Stimulated activated CD8-positive, alpha-beta memory T cell treated with anti-CD3 and anti-CD28 coated beads, Interleukin-4, amount 100 ng/mL, for 4 hours (primary cell): ENCODE measurements at places on chromosomes 5 and 9.

DNA sequence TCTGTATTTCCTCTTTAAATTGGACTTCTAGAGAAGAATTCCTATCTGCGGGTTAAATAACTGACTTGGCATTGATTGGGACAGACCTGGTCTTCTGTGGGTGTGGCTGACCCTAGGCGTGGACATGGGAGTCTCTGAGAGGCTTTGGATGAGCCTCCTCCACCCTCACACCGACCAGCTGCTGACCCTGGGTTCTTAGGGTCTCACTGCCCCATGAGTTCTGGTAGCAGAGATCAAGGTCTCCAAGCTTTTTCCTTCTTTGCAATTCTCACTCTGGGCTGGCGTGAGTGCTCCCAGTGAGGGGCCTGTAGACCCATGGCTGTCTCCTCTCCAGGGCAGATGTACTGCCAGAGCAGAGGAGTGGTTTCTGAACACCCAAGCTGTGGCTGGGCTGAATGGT is 41.6 kb upstream of the PITX1 start:
- no peak for DNase-seq

DNA sequence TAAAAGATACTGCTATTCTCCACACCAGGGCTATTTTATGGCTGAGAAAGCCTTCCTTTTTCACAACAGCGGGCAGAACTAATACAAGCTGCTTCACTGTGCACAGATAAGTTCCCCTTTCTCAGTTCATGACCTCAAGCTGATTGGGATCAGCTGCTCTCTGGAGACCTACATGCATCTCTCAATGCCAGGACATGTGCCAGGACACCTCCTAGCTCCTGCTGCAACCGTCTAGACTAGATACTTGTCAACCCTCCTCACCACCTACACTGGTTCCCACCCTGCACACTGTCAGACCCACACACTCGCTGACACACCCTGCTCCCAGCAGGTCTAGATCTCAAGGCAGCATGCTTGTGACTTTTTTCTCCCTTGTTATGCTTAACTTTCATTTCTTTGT is 39.8 kb downstream of the STARD4 start:
- no peak for DNase-seq

DNA sequence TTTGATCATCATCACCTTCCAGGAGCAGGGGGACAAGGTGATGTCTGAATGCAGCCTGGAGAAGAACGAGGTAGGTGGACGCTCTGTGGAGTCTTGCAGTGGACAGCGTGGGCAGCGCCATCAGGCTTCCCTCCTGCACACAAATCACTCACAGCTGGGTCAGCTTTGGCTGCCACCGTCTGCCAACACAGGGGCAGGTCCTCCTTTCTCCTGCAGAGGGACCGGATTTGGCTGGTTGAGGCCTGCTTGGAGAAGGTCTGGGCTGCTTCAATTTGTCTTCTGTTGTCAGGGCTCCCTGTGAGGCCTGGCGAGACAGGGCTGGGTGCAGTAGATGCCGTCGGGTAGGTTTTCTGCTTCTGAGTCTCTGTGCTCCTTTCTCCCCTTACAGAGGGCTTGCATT is 180.6 kb downstream of the CACNA1B start:
- DNase-seq = no peak

DNA sequence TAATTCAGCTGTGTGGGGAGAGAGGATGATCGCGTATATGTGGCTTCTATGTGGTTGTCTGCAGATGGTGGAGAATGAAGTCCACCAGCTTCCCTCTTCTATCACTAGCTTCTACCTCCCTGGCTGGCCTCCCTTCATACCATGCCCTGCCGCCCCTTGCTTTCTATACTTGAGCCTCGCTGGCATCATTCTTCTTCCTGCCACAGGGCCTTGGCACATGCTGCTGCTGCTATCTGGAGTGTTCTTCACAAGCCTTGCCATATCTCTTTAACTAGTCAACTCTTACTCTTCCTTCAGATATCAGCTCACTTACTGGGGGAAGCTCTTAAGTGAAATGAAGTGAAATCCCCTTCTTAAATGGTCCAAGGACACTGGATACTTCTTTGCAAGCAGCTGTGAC is 100.4 kb downstream of the FGF1 start:
- DNase-seq = no peak

DNA sequence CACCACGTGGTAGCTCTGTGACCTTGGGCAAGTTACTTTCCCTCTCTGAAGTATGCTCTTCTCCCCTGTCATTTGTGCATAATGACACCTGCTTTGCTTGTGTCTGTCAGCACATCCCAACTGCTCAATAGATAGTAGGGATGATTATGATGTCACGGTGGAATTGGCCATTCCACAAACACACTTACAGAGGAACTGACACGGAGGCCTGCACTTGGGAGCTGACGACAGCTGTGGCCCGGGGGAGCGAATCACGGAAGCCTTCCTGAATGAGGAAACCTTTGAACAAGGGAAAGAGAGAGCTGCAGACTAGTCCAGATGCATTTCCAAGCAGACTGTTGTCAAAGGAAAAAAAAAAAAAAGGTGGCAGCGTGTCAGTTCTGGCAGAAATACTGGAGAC is 21.0 kb downstream of the TLX3 start:
- DNase-seq = no peak

- DNase-seq = no peak
Observed at GRCh38 chr5:1089621-1090040, 22.2 kb downstream of the SLC12A7 start.

DNA sequence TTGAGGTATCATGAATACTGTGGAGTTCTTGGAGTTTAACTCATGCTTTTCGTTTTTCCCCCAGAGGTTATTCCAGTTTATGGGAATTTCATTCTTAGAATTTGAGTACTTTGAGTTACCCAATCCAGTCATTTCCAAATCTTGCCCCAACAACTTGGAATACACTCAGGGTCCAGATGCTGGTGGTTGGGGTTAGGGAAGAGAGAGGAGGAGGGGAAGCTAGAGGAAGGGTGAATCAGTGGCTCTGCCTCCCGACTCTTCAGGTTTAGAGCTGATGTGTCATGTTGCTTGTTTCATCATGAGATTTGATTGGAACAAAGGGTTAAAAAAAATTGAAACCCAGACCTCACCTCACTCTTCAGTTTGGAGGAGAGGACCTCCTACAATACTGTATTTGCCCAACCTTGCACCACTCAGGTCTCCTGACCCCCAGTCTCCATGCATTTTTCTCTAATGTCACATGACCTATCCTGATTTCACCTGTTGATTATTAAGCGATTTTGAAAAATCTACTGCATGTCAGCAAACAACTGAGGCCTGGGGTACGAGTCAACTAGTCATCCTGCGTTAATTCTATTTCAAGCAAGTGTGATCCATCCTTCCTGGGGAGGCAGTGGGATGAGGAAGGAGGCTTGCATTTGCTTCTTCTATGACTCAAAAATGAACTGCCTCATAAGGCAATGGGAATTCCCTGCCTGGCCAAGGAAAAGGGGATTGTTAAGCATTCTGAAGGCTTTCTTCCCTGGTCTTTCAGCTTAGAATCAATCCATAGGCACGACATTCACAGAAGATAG is 6.2 kb upstream of the SLC1A3 start:
- DNase-seq = no peak

GRCh38 chr9:111000202-111000601 is 38.1 kb downstream of the LPAR1 start:
- DNase-seq = no peak

DNA sequence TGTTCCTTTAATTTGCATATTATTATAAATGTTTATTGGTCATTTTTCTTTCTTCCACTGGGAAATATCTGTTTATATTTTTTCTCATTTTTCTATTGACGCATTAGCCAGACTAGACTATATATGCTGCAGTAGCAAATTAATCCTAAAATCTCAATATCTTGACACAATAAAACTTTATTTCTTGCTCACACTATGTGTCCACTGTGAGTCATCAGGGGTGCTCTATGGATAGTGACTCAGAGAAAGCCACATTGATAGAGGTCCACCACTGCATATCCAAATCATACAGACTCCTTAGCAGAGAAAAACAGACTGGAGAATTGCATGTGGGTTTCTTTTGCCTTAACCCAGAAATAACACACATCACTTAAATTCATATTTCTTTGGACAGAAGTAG is 20.8 kb downstream of the OR1L3 start:
- DNase-seq = no peak

- no peak for DNase-seq
Observed at GRCh38 chr9:119838210-119838609, 469.0 kb upstream of the BRINP1 start.

- DNase-seq = no peak
Observed at GRCh38 chr5:159422361-159422760, 92.1 kb upstream of the IL12B start.

- no peak for DNase-seq
Observed at GRCh38 chr9:38118862-38119438, 49.9 kb upstream of the SHB start.

GRCh38 chr5:173581408-173582215 is 34.8 kb downstream of the BOD1 start:
- peak; percentile 2 for DNase-seq

DNA sequence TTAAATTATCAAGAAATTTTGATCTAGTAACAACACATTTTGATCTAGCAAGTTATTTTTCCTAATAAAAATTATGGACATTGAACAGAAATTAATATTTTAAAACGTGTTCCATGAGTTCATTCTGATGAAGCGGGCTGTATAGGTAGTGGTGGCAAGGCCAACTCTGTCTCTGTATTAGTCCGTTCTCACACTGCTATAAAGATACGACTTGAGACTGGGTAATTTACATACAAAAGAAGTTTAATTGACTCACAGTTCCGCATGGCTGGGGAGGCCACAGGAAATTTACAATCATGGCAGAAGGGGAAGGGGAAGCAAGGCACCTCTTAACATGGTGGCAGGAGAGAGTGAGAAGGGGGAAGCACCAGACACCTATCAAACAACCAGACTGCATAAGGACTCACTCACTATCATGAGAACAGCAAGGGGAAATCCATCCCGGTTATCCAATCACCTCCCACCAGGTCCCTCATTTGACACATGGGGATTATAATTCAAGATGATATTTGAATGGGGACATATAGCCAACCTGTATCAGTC is 61.2 kb downstream of the TMEM232 start:
- no peak for DNase-seq

GRCh38 chr9:114513055-114513958 is 8.0 kb upstream of the WHRN start:
- no peak for DNase-seq

DNA sequence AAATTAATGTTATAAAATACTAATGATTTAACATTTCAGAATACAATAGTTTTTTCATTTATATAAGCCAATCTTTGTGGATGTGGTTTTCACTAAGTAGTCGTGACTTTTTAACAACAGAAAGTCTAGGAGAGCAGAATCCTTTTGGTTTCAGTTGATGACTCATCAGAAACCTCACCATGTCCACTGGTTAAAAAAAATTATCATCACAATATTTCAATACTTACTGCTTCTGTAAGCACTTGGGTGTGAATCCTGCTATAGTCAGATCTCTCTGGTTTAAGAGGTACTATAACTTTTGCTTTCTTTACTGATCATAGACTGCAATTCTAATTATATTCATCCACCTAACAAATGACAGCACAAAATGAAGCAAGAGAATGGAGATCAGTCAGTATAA is 77.2 kb downstream of the MRPS30 start:
- DNase-seq = no peak

GRCh38 chr9:116901260-116901659 is 214.2 kb downstream of the TRIM32 start:
- no peak for DNase-seq

- no peak for DNase-seq
Observed at GRCh38 chr9:4192450-4192849, 107.4 kb downstream of the GLIS3 start.

DNA sequence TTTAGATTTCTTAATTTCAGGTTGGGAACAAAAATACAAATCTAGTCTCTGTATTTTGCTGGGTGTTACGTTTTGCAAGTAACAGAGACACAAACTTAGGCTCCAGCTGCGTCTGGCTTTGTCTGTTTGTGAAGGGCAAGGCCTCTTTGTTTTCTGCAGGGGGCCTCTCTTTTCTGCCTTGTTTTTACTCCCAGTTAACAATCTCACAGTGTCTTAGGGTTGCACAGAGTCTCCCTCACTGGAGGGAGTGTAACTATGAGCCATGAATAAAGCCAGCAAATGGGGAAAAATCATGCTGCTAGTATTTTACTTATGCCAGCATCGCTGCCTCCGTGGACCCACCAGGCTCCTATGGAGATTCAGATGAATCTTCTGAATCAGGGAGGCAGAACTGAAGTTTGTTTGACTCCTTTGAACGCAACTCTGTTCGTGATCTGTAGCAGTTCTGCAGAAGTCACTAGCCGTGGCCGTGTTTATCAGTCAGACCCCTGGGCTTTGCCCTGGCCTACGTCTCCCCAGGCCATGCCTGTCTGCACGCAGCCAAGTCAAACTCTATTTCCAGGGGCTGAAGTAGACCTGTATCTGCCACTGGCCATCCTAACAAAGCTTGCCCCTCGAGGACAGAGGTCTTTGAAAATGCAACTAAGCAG is 77.2 kb downstream of the ATP10B start:
- no peak for DNase-seq

GRCh38 chr5:911601-912000 is 18.9 kb downstream of the TRIP13 start:
- DNase-seq = no peak

DNA sequence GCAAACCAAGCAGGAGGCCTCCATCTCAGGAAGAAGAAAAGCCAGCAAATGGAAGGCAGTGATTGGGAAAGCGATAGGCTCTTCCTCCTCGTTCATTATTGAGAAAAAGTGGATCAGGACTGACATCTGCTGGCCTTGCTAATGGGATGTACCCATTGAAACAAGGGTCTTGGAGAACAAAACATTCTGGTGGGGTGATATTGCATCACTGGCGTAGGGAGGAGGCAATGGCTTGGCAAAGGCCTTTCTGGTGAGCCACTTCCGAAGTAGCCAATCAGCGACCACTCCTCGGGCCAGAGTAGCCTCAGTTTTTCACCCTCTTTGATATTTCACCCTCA is 86.7 kb upstream of the NFIB start:
- DNase-seq = no peak

GRCh38 chr5:175687231-175687701 is 29.4 kb downstream of the HRH2 start:
- no peak for DNase-seq

DNA sequence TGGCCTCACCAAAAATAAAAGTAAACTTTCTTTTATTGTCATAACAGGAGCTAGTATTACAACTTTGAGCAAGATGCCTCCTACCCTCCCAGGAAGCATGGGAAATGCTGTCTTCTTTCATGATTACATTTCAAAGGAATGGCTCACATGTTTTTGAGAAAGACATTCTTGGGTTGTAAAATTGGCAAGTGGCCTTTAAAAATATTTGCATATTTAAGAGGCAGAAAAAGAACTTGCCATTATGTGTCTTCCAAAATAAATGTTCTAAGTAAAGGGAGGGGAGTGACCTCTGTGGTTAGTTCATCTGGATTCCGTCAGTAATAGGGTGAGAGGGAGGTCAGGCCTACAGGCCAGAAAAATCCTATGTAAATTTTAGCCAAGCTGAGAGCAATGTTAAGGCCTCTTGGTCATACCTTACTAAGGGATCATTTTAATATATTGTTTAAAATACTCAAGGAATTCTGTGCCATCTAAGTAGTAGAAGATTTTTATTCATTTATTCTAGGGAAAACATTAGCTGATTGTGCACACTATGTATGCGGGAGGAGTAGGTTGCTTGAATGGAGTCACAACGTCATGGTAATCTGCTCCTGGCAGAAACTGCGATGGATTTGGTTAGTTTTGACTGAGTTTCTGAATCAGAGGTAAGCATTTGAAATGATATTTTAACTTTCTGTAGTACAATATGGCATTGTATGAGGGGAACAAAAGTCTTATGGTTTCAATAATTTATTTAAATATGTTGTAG is 1485.7 kb upstream of the CDH9 start:
- no peak for DNase-seq
